ENCODE measurements at places on chromosomes 16 and 17.

DNA sequence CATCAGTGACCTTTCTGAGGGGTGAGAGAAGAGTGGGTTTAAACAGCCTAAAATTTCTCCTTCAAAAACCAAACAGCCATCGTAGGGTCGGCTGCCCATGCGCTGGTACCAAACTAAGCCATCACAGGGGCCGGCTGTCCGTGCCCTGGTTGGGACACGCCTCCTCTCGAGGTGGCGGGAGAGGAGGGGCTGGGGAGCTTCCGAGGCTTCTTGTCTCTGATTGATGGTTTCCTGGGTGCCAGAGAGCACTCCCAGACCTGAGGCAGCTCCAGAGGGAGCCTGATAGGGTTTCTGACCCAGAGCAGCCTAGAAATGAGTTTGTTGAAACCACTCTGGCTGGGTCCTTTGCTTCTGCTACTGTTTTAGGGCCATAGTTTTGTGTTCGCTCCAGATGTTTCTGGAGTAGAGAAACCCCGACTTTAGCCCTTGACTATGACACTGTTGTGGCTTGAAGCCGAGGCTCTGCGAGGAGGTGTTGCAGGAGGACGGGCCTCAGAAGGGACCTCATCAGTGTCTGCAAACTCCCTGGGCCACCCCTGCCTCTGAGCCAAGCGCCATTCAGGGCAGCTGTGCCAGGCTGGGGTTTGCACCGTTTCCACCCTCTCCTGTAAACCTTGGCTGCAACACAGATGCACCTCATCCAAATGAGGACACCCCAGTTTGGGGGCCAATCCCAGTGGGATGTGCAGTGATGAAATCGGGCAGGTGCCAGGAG is 6.2 kb downstream of the ZNF276 start:
- no peak for DNase-seq

DNA sequence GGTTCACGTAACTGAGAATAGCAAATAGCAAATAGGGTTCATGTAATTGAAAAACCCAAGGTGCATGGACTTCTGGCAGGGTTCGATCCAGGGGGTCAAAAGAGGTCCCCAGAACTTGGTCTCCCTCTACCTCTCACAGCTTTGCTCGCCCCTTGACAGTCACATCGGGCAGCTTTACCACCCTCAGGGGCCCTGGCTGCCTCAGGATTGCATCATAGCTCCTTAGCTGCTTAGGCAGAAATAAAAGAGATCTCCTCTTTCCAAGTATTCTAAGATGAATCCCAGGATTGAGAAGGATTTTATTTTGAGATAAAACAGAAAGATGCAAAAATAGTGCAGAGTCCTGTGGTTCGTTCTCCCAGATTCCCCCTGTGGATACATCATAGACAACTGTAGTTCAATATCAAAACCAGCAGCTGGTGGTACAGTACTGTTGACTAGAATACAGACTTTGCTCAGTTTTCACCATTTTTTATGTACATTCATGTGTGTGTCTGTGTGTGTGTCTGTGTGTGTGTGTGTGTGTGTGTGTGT is 12.8 kb downstream of the ADGRG3 start:
- DNase-seq = no peak

DNA sequence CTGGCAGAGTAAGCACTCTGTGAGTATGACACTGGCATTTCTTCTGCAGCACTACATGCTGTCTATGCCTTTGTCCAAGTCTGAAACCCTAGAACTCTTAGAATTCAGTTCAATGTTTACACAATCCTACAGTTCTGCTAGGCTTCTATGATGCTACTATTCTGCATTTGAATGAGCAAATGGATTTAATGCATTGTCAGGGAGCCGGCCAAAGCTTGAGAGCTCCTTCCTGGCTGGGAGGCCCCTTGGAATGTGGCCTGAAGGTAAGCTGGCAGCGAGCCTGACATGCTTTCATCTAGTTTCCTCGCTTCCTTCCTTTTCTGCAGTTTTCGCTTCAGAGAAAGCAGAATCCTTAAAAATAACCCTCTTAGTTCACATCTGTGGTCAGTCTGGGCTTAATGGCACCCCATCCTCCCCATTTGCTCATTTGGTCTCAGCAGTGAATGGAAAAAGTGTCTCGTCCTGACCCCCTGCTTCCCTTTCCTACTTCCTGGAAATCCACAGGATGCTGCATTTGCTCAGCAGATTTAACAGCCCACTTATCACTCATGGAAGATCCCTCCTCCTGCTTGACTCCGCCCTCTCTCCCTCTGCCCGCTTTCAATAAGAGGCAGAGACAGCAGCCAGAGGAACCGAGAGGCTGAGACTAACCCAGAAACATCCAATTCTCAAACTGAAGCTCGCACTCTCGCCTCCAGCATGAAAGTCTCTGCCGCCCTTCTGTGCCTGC is at the start of gene CCL2:
Gene CCL2 (plus strand): TSS at position 635 of the 730 bp plus-strand sequence. CDS start 65 bp downstream, at position 700.
- DNase-seq = no peak

- DNase-seq = no peak
Observed at GRCh38 chr16:85573696-85574641, 39.2 kb upstream of the GSE1 start.

- no peak for DNase-seq
Observed at GRCh38 chr16:75997606-75998005, 271.3 kb upstream of the CPHXL start.

DNA sequence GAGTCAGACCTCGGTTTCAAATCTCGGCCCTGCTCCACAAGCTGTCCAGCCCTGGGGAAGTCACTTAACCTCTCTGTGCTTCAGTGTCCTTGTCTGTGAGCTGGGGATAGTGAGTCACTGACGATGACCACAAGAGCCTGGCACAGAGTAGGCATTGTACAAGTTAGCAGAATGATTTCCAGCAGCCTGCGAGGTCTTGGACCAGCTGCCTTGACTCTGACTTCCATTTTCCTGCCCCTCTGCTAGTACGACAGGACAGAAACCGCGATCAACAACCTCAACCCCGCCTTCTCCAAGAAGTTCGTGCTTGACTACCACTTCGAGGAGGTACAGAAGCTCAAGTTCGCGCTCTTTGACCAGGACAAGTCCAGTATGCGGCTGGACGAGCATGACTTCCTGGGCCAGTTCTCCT is 20.7 kb downstream of the CPNE2 start:
- no peak for DNase-seq

- DNase-seq = no peak
Observed at GRCh38 chr17:43636426-43636825, 25.3 kb downstream of the MEOX1 start.

GRCh38 chr17:54694287-54694887 is 206.3 kb upstream of the TOM1L1 start:
- no peak for DNase-seq

DNA sequence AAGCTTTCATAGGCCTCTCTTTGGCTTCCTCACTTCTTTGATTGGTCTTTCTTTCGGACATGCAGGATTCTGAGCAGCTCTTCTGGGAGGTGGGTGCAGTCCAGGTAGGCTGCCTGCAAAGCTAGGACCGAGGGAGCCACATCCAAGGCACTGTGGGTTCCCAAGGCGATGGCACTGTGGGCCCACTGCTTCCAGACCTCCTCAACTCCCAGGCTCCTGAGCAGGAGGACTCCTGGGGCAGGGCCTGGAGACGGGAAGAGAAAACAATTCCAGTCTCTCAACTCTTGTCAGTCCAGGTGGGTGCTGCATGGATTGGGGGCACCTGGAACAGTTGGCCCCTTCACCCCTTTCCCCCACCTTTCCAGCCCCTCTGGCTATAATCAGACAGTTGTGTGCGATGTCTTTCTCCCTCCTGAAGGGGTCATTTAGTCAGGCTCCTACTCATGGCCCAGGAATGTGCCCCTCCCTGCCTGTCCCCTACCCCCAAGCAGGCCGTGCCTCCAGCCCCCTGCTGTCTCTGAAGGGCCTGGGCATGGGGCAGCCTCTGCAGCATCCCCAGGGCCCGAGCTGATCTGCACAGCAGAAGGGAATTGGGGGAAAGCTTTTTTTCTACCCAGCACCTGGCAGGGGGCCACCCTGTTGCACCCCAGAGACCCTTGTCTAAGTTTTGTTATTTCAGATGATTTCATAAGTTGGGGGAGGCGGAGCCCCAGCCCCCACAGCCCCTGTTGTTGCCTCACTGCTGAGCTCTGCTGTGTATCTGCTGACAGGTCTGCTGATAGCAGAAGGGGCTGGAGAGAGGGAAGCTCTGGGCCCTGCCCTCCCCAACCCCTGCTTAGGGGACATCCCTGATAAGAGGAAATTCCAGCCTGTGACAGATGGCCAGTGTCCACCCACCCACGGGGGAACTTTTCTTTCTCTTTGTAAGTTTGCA is 330.3 kb downstream of the SEC14L1 start:
- DNase-seq = no peak

DNA sequence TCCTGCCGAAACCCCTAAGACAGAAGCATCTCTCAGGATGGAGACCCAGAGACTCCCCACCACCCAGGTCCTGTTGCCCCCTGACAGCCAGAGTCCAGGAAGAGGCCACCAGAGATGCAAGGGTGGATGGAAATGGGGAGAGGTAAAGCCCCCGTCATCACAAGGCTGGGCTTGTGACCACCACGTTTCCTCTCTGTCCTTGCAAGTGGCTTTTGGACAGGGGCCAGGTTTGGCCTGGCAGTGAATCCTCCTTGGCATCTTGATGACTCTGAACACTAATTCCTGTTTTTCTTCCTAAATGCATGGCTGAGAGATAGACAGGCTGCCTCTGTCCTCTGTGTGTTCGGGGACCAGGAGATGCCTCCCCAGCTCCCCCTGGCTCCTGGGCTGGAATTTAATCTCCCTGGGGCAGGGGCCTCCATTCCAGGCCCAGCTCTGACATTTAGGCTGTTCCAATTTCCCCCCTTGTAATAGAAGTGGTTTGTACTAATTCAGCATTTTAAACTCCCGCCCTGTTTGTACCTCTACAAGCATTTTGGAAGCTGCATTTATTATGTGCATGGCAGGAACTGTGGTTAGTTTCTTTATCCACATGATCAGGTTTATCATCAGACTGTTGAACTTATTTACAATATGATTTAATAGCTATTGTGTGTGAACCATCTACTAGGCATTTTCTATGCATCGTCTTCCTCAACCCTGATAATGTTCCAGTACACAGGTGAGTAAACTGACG is 116.1 kb upstream of the IRX6 start:
- no peak for DNase-seq

DNA sequence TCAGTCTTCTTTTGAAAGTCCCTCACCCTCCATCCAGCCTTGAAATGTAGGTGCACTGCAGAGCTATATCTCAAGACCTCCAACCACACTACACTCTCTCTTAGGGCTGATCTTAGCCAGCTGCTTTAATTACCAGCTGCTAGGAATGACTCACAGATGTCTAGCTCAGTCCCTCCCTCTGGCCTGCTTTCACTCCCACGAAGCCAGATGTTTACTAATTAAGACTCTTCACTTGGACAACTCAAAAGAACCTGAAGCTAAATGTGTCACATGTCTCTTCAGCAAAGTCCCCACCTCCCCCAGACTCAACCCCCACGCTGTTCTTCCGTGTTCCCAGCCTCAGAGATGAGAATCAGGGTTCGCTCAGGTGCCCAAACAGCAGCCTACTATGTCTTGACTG is 2.6 kb downstream of the GTF3C1 start:
- DNase-seq = peak; percentile 49

- DNase-seq = no peak
Observed at GRCh38 chr16:49967012-49967559, 57.9 kb upstream of the CNEP1R1 start.

- no peak for DNase-seq
Observed at GRCh38 chr16:51540259-51540658, 389.2 kb upstream of the SALL1 start.

GRCh38 chr16:2458887-2459646 is 842 bp upstream of the TEDC2 start:
- no peak for DNase-seq

- DNase-seq = no peak
Observed at GRCh38 chr16:3101018-3101840, 2.1 kb upstream of the ZSCAN10 start.

DNA sequence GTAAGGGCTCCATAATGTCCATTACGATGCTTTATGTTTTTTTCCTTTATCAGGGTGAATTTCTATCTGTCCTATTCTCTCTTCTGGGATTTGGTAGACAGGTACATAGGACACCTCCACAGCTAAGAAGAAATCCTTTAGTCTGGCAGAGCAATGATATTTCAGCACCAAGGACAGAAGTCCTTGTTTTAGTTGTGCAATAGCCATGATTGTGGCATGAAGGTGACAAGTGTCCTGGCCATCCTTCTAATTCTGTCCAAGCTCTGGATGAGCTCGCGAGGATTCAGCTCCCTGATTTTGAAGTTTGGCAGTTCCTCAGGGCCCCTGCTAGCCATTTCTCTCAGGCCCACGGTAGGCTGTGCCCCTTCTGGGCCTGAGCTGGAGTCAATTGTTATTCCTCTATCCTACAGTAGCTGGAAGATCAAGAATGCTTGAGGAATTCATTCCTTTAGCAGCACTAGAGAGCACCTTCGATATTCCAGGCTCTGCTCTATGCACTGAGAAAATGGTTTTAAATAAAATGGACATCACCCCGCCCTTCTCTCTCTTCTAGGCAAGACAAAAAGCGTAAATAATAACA is 320.8 kb downstream of the XYLT1 start:
- no peak for DNase-seq

GRCh38 chr17:18889658-18890057 is 31.7 kb downstream of the PRPSAP2 start:
- no peak for DNase-seq

DNA sequence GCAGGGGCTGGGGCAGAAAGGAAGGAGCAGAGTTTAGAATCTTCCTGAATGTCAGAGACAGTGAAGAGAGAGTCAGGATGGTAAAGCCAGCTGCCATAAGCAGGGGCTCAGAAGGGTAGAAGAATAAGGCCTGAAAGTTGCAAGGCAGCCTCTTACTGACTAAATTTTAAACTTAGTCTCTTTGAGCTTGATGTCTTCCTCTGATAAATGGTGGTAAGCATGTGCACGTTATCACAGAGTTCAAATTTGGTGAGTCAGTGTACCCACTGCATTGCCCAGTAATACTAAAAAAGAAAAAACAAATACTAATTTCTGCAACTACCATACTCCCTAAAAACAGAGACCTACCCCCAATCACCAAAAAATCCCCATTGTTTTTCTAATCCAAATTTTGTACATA is 45.2 kb downstream of the SIAH1 start:
- DNase-seq = no peak

DNA sequence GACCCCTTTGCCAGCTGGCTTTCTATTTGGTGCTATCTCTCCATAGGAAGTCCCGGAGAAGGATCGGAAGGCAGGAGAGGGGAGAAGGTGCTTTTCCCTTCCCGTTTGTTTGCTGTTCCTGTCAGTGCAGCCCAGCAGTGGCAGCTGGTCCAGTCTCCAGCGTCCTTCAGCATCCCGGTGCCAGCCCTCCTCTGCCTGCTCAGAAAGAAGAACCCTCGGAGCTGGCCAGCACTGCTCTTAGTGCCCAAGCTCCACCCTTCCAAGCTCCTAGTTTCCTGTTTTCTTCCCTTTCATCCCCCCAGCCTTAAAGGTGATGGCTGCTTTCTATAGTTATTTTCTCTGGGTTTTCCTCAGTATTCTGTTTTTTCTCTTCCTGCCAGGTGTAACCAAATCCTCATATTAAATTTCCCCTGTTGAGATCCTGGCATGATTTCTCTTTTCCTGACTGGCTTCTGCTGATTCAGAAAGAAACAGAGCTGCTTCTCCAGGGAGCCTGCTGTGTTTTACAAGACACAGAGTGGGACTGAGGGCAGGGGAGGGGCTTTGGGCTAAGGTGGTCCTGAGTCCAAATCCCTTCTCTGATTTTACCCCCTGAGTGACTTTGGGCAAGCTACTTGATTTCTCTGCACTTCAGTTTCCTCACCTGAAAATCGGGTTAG is 186.8 kb downstream of the COPRS start:
- no peak for DNase-seq

Measured in non-pigmented ciliary epithelial cell (primary cell).